ENCODE measurements at places on chromosomes 13 and 19.

DNA sequence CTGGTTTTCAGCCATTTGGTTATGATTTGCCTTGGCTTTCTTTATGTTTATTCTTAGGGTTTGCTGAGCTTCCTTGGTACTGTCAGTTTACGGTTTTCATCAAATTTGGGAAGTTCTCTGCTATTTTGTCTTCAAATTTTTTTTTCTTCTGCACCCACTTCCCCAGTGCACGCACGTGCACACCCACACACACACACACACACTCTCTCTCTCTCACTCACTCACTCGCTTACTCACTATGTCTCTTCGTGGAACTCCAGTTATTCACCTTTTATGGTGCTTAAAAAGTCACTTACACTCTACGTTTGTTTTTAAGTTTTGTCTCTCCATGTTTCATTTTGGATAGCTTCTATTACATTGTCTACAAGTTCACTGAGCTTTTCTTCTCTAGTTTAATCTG is 7.1 kb downstream of the AKAP11 start:
- no peak for DNase-seq

- DNase-seq: no peak
Observed at GRCh38 chr19:7468840-7469239, 20.0 kb downstream of the PEX11G start.

DNA sequence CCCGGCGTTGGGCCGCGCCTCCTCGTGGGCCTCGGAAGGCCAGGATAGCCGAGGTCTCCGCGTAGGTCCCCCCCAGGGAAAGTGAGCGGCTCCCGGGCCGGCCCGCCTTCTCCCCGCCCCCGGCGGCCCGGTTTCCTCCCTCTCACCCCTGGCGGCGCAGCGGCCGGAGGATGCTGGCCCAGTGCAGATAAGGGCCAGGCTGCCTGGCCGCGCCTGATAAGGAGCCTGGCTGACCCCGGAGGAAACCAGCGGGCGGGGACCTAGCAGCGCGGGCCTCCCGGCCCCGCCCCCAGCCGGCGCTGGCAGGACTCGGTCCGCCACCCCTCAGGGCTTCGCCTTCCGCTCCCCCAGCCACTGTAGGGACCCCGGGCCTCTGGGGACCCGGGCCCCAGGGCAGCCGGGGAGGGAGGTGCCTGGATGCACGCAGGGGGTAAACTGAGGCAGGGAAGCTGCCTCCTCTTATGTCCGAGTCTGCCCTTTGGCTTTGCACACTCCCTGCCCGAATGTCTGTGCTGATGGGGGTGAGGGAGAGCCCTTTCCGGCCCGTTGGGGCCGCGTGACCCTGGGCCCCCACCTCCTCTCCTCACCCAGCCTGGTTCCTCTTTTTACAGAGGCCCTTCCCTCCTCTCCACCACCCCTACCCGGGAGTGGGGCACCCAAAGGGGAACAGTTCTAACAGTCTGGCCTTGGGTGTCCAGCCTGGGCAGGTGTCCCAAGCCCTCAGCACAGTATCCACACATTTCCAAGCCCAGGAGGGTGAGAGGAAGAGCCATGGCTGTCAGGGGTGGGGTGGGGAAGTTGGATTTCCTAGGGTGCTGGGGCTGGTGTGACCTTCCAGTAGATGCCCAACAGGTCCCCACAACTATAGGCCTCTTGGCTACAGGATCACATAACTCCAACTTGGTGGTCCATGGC is at the start of gene LYL1:
Gene LYL1 (minus strand): TSS at position 193 of the 915 bp plus-strand sequence. CDS start 1,687 bp downstream, outside the sequence.
- peak; percentile 91 for DNase-seq

DNA sequence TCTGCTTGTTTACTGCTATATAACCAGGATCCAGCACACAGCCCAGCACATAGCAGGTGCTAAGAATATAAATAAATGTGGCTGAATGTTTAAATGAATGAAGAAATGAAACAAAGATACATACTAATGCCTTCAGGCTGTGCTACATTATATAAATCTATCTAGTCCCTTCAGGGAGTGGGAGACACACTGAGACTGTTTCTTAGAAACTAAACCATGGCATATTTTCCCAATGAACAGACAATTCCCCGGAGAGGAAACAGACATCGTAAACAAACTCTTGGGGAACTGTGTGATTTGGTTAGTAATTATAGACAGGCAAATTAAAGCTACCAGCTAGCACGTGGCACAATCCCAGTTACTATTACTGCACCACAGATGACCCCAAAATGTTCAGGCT is 9.7 kb upstream of the FEM1A start:
- no peak for DNase-seq

- DNase-seq: no peak
Observed at GRCh38 chr19:45968626-45969025, 5.0 kb downstream of the NOVA2 start.

- DNase-seq: no peak
Observed at GRCh38 chr19:6767081-6767356, 216 bp downstream of the SH2D3A start.

DNA sequence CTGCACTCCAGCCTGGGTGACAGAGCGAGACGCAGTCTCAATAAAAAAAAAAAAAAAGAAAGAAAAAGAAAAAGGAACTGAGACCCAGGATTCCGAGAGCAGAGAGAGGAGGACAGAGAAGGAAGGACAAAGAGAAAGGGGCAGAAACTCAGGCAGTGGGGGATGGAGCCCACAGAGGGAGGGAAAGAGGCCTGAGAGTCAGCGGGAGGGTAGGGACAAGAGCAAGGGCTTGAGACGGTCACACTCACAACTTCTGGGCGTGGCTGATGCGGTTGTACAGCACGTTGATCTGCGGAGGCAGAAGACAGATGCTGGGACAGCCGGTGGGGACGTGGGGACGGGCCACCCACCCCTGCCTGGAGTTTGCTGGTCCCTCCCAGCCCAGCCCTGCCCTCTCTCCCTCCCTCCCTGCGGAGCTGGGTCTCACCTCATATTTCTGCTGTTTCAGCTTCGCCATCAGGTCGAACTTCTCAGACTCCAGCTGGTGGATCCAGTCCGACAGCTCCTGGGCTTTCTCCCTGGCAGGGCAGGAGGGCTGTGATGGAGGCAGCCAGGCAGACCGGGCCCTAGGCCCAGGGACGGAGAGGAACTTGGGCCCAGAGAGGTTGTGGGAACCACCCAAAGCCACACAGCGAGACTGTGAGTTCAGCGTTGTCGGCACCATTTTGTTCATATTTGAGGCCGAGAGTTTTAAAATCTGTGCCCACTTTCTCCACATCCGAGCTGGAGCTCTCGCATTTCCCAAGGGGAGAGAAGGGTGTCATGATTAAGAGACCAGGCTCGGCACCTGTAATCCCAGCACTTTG is 15.2 kb downstream of the TNNT1 start:
- DNase-seq: peak; percentile 52

DNA sequence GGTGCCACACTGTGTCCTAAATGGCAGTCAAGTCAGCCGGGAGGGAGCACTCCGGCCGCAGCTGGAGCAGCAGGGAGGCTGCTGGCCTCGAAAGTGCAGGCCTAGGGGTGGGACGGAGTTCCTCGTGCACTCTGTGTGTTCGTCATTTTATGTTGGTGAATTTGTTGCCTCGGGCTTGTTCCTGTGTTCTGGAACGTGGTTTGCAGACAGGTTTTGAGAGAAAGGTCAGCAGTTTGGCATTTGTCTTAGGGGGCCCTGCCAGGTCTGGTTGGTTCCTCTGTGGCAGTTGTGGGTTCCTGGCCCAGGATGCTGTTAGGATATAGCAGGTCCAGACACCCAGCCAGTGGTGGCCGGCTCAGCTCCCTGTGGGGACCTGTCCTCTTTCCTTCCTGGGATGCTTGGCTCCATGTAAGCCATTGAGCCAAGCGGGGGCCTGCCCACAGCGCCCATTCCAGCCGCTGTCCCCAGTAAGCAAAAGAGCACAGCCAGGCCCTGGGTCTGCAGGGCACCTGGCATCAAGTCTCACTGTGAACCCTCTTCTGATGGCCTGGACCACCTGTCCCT is 30.0 kb downstream of the MPHOSPH8 start:
- DNase-seq: no peak

GRCh38 chr13:72463561-72463960 is 263.9 kb downstream of the MZT1 start:
- no peak for DNase-seq

DNA sequence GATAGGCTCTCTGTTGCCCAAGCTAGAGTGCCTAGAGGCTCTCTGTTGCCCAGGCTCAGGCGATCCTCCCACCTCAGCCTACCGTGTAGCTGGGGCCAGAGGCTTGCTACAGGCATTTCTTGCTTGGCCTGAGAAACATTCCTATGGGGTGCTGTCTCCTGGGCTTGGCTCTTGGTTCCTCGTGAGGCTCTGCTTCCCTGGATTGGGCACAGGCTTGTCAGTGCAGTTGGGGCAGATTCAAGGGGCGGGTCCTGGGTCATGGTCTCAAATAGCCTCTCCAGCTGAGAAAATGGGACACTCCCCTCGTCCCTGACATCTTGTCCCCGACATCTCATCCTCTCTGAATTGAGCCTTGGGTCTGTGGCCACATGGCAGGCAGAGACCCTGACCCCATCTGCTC is 4.9 kb downstream of the TSSK6 start:
- DNase-seq: no peak

DNA sequence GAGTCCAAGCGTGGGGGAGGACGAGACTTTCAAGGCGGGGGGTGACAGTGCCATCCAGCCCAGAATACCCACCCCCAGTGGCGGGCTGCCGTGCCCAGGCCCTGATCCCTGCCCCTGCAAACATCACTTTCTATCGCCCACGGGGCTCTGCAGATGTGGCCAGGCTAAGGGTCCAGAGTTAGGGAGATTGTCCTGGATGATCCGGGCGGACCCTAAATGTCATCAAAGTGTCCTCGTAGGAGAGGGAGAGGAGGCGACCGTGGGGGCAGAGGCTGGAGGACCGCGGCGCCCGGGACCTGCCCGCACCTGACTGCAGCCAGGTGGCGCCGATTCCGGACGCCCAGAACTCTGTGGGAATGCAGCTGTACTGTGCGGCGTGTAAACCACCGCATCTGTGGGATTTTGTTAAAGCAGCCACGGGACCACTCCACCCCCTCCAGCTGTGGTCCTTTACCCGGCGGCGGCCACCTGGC is 32.4 kb downstream of the GJA3 start:
- DNase-seq: no peak

GRCh38 chr13:70894258-70894657 is 786.0 kb upstream of the KLHL1 start:
- no peak for DNase-seq

DNA sequence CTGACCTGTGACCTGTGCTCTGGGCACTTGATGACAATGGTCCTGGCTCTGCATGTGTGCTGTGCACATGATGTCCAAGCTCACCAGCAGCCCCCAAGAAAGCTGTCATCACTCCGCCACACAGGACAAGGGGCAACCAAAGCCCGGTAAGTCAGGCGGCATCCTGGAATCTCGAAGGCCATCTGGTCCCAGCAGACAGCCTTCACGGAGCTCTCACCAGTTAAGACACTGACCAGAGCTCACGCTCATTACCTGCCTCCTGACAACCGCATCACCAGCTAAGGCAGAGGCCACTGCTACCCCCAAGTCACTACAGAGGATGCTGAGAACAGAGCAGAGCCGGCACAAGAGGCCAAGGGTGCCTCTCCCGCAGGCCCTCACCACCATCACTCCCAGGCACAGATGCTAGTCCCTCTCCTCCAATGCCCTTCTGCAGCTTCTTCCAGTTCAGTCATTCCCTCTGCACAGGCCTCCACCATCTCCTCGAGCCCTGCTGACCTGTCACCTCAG is 10.6 kb downstream of the PPP6R1 start:
- DNase-seq: peak; percentile 38

DNA sequence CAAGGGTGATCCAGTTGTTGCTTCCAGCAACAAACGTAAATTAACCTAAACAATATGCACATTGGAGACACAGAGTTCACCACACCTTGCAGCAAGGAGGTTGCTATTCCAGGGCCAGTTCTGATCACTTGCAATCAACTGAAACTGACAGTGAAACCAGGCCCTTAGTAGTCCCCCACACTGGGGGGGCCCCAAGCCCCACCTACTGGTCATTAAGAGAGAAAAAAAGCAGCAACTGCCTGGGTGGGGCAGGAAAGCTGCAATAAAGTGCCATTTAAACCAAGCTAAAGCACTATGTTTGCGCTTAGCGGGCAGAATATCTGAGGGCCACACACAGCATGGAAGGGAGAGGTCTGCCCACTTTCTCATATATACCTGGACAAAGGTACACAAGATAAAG is 51.5 kb downstream of the ATP7B start:
- DNase-seq: no peak

GRCh38 chr19:41529484-41530183 is 46.3 kb upstream of the CEACAM21 start:
- DNase-seq: no peak

DNA sequence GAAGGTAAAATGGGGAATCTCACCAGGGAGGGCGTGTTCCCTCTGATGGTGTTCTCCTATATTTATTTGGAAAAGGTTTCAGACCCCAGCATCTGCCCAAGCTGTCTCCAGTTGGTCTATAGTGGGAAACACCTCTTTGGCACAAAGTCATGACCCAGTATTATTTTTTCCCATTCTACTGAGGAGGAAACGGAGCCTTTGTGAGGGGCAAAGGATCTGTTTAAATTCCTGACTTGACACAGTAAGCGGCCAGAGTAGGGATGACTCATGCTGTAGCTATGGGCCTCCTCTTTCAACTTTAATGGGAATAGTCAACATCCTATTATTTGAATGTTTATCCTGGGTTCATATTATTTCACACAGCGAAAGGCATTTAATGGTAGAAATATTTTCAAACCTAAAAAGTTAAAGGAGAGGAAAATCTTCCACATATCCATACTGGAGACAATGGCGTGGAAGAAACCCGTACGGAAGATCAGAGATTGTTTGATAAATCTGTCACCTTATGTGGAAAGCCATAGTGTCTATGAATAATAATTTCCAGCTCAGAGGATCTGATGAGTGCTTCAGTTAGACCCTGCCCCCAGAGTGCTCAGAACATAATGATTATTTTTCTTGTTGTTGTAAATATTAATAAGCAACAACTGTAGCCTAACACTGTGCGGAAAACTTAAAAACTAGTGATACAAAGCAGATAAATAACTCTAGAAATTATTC is 126.0 kb downstream of the FOXO1 start:
- no peak for DNase-seq

- DNase-seq: no peak
Observed at GRCh38 chr13:44089452-44089851, 209.7 kb downstream of the LACC1 start.

DNA sequence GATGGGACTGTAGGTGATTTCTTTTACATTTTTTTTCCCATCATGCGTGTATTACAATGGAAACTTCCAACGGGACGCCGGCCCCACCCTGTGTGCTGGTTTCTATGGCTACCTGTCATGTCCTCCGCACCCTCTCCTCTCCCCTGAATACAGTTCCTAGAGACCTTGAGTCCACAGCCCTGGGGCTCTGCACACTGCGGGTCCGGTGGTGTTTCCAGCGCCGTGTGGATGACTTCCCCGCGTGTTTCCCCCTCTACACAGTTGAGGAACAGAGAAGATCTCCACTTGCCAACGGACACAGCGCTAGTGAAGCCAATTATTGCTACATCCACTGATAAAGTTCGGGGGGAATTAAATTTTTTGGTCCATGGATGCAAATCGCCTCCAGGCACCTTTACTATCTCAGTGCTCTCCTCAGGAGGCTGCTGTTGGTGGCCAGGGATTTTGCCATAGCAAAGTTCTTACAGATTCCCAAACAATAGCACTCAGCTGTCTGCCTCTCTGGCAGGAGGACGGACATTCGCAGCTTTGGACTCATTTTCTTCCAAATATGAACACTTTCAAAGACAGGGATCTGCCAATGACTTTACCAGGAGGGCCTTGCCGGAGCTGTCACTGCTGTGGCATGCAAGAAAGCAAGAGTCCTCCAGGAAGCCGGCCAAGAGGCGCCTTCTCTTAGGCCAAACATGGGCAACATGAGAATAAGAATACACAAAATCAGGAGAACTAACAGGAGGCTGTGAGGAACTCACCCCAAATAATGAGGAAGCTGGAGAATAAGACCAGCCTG is 39.3 kb upstream of the GAS6 start:
- peak; percentile 87 for DNase-seq

Measured in aorta (tissue), 5 donors.